Activated T-helper 1 cell treated with anti-CD3 and anti-CD28 coated beads, Interleukin-2, amount 50 U/mL, for 16 hours (primary cell): ENCODE measurements at places on chromosomes 3 and 15.

DNA sequence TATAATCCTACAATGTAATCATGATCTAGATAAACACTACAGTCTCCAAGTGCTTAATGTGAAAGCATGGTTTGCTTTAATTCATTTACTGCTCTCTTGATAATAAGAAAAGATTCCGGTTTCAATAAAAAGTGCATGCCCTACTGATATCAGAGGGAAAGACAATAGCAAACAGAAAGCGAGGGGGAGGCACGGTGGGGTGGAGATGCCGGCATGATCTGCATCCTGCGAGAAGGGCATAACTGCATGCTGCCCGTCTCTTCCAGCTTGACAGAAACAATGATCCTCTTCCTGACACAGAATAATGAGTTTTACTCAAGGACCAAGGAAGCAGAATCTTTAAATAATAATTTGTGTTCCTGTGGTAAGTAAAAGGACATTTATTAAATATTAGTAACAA is 51.7 kb downstream of the GOLIM4 start:
- DNase-seq: no peak

- DNase-seq: no peak
These were observed 22.6 kb upstream of the COMMD4 start for GRCh38 chr15:75313116-75313845.

DNA sequence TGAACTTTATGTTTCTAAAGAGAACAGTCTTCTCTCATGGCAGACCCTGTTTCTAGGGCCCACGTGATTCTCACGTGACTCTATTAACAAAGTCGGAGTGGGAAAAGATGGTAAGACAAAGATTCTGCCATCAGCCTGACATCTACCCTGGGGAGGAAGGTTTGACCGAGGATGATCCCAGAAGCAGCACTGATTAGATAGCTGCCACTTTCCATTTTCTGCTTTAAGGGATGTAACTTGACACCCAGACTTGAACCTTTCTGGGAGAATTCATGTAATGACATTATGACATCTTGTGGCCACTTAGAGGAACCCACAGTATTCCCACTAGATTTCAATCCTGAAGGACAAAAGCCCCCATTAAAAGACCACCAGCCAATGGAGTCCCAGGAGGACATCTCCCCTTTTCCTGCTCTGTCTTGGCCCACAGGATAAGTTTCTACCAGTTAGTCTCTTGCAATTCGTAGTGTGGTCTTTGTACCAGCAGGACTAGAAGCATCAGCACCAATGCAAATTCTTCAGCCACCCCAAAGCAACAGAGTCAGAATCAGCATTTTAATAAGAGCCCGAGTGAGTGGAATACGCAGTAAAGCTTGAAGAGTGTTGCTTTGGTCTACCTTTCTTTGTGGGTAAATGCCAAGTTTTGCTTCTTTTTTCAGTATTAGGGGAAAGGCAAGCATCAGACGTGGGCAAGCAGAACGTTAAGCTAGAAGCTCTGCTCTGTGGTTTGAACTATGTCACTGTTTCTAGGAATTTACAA is 480.5 kb upstream of the PROK2 start:
- no peak for DNase-seq

DNA sequence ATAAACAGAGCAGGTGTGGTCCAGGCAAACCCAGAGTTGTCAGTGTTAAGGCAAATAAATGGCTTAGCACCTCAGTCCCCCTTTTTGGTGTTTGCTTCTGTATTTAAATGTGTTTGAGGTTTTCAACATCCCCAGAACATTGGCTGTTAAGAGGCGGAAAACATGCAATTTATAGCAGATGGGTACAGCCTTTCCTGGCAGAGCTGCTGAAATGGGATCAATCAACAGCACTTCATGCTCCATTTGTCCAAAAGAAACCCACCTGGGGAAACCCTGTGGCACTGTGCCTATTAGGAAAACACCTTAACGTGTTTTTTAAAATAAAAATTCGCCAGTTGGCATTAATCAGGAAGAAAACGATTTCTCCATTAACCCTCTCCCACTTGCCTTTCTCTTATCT is 135.4 kb downstream of the MCTP2 start:
- no peak for DNase-seq

- no peak for DNase-seq
These were observed 5.8 kb downstream of the PDHB start for GRCh38 chr3:58427661-58428361.

GRCh38 chr3:168996622-168997021 is 666.9 kb downstream of the MECOM start:
- no peak for DNase-seq

DNA sequence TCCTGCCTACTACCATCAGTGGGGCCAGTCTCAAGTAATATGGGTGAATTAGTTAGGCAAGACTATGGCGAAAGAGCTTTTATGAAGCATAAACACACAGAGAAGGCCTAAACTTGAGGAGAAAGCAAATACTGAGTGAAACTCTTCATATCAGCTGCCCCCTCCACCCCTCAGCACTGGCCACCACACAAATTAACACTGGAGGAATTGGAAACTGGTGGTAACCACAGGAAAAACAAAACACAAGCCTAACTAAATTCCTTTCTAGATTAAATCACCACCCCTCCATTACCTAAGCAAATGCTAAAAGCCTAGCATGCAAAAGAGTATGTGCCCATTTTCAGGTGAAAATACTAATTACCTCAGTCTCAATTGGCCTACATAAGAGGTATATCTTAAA is 774.7 kb upstream of the NECTIN3 start:
- DNase-seq: no peak

GRCh38 chr15:41774882-41775417 is 666 bp downstream of the MAPKBP1 start:
- no peak for DNase-seq

GRCh38 chr3:14959359-14959943 is 12.1 kb downstream of the NR2C2 start:
- no peak for DNase-seq

- no peak for DNase-seq
These were observed 305.2 kb downstream of the RORA start for GRCh38 chr15:60923925-60924324.
